Stimulated activated CD8-positive, alpha-beta memory T cell treated with anti-CD3 and anti-CD28 coated beads, Interleukin-12 subunit alpha, Interleukin-12 subunit beta, amount 100 ng/mL, for 1 hour (primary cell): ENCODE measurements at places on chromosomes 1 and 21.

- no peak for DNase-seq
Measured at GRCh38 chr1:25356848-25357247, 18.7 kb downstream of the TMEM50A start.

GRCh38 chr1:10727751-10728232, 68.7 kb downstream of the CASZ1 start:
- DNase-seq: no peak

DNA sequence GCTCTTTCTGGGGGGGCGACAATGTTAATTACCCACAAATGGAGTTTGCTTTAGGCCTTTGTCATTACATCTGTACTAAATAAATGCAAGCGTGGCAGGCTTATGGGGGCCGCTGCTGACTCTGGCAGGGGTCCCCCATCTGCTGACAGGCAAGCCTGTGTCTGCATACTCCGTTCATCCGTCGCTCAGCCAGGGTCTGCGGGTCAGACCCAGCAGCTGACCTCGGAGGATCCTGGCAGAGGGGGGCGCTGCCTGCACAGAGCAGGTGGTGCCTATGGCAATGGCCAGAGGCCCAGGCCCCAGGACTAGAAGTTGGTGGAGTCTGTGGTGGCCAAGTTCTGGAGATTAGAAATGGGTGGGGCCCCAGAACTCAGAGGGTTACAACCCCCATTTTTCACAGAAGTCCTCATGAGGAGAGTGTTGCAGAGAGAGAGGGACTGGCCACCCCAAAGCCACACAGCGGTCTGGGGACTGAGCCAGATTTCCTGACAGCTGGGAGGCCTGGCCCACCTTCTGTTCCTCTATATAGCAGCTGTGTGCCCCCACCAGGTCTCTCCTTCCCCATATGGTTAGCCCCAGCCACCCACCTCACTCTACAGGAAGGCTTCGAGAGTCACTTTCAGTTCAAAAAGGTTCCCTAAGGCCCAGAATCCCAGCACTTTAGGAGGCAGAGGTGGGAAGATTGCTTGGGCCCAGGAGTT, 31.0 kb downstream of the TTC39A start:
- DNase-seq: no peak

- no peak for DNase-seq
Measured at GRCh38 chr1:180926164-180926981, 13.7 kb downstream of the KIAA1614 start.

- no peak for DNase-seq
Measured at GRCh38 chr1:193705554-193705981, 519.2 kb upstream of the B3GALT2 start.

- DNase-seq: no peak
Measured at GRCh38 chr1:205260948-205261732, 33.4 kb downstream of the TMCC2 start.

GRCh38 chr1:86085741-86086409, 70.7 kb downstream of the COL24A1 start:
- DNase-seq: no peak

- DNase-seq: no peak
Measured at GRCh38 chr1:29722598-29722997, 486.3 kb downstream of the PTPRU start.

- no peak for DNase-seq
Measured at GRCh38 chr1:193471981-193472380, 285.6 kb upstream of the B3GALT2 start.

GRCh38 chr1:45093334-45093733, 81.3 kb downstream of the UROD start:
- DNase-seq: no peak

DNA sequence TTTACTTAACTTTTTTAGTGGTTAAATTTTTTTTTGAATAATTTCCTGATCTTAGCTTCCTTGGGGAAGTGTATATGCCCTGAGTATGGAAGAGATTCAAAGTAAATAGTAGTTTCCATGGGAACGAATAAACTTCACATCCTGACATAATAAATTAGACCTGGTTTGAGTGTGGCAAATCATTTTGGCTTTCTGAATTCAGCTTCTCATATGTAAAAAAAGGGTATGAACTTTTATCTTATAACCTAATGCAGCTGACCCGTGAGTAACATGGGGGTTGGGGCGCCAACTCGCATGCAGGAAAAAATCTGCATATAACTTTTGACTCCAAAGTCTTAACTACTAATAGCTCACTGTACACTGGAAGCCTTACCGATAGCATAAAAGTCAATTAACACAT, 736.8 kb upstream of the NCAM2 start:
- DNase-seq: no peak

DNA sequence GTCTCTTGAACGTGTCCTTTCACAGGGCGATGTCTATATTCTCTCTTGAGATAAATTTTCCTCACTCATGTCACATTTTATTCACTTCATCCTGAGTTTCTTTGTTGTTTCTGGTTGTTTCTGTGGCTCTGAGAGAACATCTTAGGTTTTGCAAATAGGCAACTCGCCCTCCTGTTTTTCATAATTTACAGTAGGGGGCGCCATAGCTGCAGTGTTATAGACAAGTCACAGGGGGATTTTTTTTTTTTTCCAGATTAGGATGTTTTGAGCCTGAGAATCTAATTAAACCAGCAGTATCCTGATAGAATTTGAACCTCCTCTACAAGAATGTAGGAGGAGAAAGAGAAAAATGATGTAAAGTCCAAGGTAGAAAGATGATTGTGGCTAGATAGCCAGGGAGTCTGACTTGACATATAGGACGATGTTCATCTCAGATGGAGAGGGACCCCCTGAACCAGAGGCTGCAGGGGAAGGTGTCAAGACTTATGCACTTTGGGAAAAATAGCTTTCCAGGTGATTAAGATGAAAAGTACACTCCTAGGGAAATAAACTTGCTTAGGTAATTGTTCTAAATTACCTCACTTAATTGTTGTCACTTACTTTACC, 76.3 kb downstream of the ZP4 start:
- no peak for DNase-seq

DNA sequence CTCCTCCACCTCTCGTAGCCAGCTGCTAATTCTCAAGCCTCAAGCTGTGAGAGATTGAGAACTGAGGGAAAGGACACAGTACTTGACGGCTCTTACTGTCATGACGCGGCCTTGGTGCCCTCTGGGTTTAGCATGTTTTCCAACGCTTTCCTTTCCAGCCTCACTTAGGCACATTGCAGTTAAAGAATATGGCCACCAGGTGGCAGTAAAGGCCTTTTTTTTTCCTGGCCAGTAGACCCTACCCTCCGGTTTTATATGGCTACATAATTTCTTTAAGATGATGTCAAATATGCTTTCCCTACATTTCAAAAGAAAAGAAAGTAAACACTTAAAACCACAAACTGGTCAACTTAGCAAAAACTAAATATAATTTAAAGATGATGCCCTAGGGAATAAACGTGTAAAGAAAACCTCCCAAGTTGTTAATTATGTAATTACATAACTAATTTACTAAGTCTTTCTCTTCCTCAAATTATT, 56.8 kb upstream of the PRDX6 start:
- peak; percentile 37 for DNase-seq

- no peak for DNase-seq
Measured at GRCh38 chr1:147785794-147786506, 25.5 kb upstream of the GJA5 start.

GRCh38 chr1:5950201-5950895, 41.9 kb downstream of the NPHP4 start:
- no peak for DNase-seq

GRCh38 chr1:147740391-147740790, 20.0 kb downstream of the GJA5 start:
- DNase-seq: no peak

DNA sequence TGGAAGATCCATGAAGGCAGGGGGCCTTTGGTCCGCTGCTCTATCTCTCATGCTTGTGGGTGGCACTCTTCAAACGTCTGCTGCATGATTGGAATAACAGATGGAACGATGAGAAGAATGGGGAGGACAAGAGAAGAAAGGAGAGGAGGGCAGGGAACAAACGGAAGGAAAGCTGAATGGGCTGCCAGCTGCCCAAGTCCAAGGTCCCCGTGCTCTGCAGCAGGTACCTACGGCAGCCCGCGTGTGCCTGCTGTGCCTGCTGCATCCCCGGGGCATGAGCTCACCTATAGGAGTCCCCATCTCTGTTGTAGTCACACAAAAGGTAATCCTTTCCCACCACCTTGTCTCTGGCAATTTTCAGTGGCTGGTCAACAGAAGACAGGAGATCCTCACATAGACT, 73.1 kb downstream of the SLC66A1 start:
- DNase-seq: no peak

DNA sequence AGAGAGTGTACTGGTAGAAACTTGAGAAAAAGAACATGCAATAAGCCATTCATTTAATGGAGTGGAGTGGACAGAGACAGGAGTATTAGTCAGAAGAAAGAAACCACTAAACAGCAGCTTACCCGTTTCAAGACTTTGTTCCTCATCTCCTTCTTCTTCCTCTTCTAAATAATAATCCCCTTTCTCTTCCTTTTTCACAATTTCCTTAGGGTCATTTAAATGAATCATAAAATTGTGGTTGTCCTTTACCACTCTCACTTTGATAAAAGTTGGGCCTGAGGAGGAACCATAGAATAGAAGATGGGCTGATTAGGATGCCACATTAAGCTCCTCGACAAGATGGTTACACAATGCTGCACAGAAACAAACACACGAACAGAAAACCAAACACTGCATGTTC, 109.6 kb downstream of the WDR3 start:
- DNase-seq: no peak

DNA sequence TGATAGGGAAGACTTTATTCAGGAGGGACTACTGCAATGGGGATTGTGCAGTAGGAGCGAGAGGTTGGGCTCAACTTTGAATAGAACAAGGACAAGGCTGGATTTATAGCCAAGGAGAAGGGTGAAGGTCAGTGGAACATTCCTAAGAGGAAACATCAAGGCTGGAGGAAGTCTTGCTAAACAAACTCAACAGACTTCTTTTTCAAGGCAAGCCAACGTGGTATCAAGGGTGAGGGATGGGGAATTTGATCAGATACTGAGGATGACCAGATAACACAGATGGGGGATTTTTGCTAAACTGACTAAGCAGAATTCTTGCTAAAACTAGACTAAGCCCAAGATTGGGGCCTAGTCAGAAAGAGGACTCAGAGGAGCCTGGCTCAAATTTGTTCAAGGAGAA, 107.3 kb downstream of the DUSP10 start:
- DNase-seq: no peak

GRCh38 chr1:26349188-26349876, 4.6 kb downstream of the CRYBG2 start:
- DNase-seq: no peak

GRCh38 chr1:164261691-164262240, 297.2 kb upstream of the PBX1 start:
- no peak for DNase-seq

- DNase-seq: no peak
Measured at GRCh38 chr1:114831276-114831994, 23.2 kb upstream of the SYCP1 start.

GRCh38 chr21:42665026-42665425, 11.6 kb downstream of the PDE9A start:
- no peak for DNase-seq

DNA sequence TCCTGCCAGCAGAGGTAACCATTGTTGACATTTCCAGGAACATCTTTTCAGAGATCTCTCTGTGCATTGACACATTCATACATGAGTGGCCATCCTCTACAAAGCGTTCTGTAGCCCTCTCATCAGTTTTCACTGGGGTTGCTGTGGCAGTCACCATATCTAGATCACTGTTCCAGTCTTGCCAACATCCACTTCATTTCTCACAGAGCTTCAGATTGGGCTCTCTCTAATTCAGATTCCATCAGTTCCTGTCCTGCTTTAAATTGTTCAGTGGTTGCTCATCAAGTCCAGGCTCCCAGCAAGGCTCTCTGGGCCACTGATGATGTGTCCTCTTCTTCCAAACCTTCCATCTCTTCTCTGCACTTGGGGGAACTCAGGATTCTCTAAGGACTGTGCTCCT, 173.7 kb downstream of the KCNJ6 start:
- no peak for DNase-seq

- DNase-seq: no peak
Measured at GRCh38 chr1:150562446-150563339, 13.5 kb downstream of the ADAMTSL4 start.

DNA sequence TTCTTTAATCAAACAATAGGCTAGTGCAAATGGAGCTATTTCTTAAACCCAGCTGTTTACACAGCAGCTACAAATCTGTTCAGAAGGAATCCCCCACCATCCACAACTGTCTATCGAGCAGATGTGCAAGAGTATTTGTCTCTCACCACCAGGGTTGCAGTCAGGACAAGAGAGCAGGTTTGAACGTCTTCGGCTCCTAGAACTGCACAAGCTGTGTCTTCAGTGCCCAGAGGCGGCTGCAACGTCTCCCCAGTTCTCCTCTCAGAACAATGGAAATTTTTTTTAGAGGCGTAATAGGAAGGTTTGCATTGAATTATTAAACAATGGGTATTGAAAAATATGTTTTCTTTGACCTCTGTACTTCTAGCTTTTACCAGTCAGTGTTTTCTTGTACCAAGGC, 7.3 kb downstream of the OVAAL start:
- no peak for DNase-seq

DNA sequence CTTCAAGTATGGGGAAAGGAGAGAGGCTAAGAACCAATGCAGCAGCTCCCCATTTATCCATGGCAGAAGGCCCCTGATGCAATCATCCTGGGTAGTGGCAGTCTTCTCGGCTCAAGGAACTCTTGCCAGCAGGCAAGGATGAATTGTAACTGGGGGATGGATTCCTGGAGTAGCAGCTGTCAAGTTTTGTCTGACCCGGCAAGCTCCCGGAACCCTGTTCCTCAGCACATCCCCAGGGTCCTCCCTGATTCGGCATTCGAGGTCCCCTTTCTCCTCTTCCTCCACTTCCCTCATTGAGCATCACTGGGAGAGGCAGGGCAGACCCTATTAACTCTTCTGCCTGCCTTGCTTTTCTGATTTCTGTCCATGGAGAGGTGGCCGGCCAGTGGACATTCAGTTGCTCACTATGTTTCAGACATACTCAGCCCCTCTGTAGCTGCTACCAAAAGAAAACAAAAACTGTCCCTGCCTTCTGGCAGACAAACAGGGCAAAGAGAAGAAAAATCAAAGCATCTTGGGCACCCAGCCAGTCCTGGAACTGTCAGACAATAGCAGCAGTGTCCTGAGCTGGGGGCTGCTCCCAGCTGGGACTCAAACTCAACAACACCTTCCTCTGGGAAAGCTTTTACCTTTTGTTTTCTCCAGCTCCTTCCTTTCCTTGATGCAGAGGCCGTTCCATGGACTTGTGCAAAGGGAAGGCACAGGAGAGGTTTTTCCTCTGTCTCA, 5.6 kb upstream of the PTCH2 start:
- no peak for DNase-seq

DNA sequence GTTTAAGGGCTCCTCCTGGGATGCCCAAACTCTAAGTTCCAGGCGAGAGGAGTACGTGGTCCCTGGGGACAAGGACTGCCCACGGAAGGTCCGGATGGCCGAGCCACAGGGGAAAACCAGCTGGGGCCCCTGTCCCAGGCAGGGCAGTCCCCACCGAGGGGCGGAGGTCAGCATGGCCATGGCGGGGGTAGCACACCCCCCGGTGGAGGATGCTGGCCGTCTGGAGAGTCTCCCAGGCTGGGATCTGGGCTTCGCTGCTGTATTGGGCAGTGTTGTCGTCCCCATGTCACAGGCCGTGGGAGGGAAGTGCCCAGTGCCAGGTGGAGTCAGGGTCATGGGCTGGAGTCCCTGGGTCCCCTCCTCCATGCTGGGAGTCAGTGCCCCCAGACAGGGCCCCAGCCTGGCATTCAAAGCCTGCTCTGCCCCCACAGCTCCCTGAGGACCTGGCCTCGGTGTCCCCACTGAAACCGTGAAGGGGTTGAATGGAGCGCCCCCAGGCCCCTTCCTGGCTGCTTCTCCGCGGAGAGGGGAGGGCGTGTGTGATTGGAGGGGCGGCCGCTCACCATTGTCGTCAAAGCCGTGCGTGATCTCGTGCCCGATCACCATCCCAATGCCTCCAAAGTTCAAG, 6.8 kb downstream of the PRXL2B start:
- DNase-seq: no peak
